Stimulated activated CD4-positive, alpha-beta T cell treated with anti-CD3 and anti-CD28 coated beads, Interleukin-1b, Interleukin-23, amount 100 ng/mL, for 1 hour (primary cell): ENCODE measurements at places on chromosomes 6 and 20.

DNA sequence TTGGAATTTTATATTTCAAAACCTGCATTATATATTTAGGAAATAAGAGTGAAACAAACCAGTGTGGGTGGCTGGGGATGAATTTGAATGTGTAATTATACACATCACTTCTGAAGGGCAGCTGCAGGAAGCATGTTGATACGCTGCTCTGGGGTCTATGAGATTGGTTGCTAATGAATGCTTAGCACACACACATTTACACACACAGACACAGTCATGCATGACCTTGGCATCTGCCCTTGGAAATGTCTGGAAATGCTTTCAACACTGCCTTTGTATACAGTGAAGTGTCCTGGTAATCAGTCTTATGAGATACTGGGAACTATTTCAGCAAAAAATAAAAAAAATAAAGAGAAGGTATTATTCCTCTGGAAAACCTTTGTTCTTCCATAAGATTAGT, 83.4 kb downstream of the ELOVL4 start:
- DNase-seq: no peak

DNA sequence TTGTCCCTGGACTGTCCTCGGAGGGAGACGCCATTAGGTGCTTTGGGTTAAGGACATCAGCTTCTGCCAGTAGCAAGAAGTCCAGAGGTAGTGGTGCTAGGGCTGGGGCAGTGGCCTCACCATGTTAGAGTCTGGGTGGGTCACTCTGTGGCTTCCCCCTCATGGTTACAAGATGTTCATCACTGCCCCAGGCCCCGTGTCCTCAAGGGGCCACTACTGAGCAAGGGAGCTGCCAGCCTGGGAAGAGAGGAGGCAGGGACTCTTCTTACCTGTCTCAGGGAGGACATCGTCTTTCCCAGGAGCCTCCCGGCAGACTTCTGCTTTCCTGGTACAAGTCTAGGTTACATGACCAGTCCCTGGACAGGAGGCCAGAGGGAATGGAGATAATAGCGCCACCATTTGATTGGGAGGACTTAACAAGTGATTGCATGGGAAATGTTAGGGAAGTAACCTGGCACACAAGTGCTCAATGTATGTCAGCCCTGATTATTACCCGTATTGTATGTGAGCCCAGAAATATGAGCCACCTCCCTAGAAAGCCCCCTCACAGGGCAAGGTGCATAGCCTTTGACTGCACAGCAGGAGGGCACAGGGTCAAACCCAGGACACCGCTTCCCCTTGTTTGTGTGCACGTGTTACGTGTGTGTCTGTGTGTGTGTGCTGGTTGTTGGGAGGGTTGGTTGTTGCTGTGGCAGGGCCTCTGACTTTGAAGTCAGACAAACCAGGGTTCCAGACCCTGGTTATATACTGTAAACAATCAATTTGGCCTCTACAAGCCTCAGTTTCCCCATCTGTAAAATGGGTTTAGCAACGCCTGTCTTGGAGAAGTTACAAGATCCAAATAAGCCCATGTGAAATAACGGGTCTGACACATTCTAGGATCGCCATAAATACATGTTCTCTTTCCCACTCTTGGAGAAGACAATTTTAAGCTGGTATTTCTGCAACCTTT, 30.0 kb downstream of the SIRPA start:
- DNase-seq: no peak

DNA sequence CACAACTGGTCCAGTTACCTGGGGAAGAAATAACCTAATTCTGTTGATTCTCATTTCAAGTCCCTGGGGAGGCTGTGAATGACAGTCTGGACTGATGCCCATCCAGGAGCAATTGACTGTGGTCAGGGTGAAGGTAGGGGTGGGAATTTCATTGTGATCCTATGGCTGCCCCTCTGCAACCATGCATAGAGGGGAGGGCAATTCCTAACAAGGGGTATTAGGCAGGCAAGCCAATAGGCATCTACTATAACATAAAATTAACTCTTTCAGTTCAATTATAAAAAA, 44.0 kb upstream of the TRAM2 start:
- DNase-seq: no peak

DNA sequence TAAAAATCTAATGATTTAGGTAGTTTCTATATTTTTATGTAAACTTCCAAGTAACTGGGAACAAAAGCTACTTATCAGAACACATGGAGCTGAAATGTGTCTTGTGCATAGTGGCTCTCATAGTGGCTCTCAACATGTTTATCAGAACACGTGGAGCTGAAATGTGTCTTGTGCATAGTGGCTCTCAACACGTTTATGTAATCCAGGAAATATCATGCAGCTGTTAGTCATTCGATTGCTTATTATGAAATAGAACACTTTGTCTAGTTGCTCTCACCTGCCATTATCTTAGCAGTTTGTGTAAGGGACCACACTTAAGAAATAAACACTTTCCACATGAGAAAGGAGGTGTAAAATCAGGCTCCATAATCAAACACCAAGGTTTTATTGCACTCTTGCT, 119.2 kb upstream of the ASCC3 start:
- no peak for DNase-seq

- DNase-seq: no peak
Measured at GRCh38 chr6:89310929-89311328, 4.2 kb downstream of the GABRR2 start.

DNA sequence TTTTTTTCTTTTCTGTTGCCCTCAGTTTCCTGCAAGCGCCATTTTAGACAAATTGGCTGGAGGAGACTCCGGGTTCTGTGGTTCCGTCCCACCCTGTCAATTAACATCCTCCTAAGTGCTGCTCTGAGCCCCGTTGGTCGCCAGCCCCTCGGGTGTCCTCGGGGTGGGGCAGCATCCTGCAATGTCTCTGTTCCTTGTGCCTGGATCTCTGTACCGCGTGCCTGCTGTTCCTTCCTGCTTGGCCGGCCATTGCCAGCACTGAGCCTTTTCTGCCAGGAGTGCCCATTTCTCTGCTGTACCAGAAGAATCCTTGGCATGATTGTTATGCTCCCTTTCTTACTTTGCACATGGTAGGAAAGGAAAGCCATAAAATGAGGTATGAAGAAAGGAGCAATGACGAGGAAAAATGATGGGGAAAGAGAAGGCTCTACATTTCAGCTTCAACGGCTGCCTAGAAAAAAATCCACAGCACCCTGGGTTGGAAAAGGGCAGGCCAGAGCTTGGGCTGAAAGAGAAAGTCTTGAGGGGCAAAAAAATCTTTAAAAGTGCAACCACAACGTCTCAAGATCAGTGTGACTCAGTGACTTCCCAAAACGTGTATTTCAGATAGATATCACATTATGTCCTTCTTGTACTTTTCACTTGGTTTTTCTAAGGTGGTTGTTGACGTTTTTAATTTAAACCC, 256.7 kb downstream of the CLIC5 start:
- DNase-seq: no peak

DNA sequence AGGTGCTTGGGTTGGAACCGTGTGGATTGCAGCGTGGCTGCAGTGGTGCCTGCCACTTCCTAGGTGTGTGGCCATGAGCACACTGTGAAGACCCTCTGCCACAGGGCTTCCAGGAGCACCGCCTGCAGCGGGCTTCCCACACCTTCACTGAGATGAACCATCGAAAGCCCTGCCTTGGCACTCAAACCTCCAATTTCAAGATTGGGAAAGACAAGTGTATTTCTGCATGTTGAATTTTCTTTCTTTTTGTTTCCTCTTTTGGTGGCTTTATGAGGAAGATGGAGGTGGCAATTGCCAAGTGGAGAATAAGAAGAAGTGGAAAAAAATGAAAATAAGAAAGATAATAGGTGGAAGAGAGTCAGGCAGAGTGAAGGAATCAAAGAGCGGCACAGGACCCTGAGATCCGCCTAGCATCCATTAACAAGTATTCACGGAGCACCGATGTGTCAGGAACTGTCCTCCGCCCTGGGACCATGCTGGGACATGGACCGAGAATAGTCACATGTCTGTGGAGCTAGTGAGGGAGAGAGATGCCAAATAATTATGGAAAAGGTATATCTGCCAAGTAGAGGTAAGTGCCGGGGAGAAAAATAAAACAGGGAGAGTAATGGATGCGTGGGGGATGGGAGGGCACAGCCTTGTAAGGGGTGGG, 159.9 kb downstream of the BCAS1 start:
- DNase-seq: no peak

GRCh38 chr6:136435101-136435500, 115.1 kb downstream of the MAP7 start:
- DNase-seq: no peak

DNA sequence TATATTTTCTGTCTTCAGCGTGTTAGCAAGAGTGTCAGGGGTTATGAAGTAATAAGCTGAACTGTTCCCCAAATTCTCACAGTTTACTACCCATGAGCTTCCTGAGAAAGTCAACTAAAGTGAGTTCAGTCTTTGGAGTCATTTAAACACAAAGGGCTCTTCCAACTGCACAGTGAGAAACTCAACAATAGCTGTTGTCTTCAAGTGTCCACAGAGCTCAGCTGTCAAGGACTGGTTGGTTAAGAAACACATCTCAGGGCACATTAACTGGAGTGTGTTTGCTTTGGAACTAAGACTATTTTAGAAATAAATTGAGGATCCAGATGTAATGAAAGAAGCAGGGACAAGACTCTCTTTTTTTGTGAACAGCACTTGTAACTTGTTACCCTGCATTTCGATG, 241.4 kb upstream of the SOX4 start:
- DNase-seq: no peak

GRCh38 chr20:6519556-6519955, 247.9 kb upstream of the BMP2 start:
- DNase-seq: no peak
